ENCODE measurements at places on chromosomes 6 and 20.

DNA sequence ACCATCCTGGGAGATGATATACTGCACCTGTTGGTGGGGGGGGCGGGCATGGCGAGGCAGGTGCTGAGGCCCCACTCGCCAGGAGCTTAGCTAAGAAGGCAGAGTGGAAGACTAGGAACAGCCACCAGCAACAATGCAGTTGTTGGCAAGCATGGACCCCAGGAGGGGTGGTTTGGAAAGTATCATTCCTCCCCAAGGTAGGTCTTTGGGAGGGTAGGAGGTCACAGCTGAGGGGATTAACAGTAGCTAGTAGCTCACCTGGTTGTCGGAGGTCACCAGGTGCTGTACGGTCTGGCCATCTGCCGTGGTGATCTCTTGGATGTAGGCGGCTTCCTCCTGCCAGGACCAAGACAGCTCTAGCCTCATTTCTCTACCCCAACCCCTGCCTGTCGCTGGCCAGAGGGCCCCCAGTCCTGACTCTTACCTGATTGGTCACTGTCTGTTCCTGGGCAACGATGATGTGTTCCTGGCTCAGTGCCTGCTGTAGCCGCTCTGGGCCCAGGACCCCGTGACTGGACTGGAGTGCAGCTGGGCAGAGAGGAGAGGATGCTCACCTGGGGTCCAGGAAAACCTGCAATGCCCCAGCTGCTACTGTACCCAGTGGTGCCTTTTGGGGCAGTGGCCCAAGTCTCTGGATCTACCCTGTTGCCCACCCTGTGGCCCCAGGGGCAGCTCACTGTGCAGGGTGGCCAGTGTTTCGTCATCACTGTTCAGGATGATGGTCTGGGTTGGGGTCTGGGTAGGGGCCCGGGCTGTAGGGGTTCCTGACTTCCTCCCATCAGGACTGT, 15.3 kb downstream of the PCIF1 start:
- DNase-seq: no peak

GRCh38 chr6:161273274-161273751, 548 bp downstream of the AGPAT4 start:
- DNase-seq: no peak

GRCh38 chr6:134373282-134373922, 55.5 kb upstream of the SGK1 start:
- DNase-seq: no peak

DNA sequence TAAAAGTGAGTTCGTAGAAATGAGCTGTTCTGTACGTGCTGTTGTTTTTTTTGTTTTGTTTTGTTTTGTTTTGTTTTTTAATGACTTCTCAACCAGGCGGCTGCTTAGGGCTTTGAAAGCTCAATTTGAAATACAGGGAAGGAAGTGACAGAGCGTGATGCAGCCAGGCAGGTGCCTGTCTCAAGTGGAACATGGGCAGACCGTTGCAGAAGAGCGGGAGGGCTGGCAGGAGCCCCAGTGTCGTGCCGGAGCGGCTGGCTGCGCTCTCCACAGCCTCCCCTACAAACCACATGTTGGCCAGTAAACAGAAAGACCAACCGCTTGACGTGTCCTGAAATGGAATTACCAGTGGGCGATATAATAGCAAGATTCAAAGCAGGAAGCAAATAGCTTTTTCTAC, 164.9 kb upstream of the RREB1 start:
- DNase-seq: no peak

GRCh38 chr6:4714961-4715501, 61.2 kb upstream of the CDYL start:
- no peak for DNase-seq

DNA sequence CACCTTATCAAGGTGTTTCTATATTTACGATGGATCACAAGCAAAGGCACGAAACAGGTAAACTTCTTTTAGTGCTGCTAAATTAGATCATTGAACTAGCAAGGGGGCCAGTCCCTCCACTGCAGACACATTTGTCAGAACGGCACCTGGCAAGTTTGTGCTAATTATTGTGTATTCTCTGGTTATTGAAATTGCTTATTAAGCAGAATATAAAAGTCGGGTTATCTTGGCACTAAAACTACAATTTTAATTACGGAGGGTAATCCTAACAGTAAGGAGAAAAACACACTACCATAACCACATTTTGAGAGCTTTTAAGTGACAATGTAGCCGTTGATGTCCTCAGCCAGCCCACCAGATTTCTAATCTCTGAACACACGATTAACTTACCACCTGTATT, 118.9 kb upstream of the BTN3A2 start:
- no peak for DNase-seq

DNA sequence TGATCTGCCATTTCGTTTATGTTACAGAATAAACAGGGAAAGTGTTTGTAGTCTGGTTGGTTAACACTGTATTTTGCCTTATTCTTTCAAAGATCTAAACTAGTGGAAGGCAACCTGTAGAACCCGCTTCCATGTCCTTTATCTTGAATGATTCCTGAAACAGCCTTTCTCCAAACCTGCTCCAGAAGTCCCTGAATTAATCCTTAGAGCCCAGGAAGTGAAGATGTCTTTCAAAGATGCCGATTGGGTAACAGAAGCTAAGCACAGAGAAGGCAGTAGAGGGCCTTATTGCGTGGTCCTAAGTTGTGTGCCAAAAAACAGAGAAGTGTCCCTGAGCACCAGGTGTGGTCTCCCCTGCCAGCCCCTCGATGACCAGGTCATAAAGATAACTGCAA, 19.2 kb upstream of the ZSCAN16 start:
- no peak for DNase-seq

GRCh38 chr6:90370493-90370959, 73.9 kb upstream of the BACH2 start:
- no peak for DNase-seq

DNA sequence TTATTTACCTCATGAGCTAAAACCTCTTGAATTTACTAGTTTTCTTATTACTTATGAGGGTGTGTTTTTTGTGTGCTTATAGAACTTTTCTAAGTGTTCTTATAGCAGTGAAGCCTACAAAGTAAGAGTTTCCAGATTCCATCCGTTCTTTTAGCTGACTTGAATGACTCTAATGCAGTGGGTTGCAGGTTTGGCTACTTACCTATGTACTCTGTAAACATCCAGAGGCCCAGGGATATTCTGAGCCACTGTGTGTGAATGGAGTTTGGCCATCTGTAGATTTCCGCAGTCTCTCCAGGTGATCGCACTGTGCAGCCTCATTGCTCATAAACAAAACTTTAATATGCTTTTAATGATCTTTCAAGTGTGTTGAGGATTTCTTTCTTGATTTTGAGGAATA, 157.8 kb downstream of the MYO6 start:
- DNase-seq: no peak

GRCh38 chr6:150118627-150119026, 24.2 kb upstream of the PPP1R14C start:
- no peak for DNase-seq

GRCh38 chr20:32474009-32474716, 111.0 kb downstream of the NOL4L start:
- no peak for DNase-seq

GRCh38 chr6:35449287-35449881, 2.8 kb upstream of the FANCE start:
- no peak for DNase-seq

DNA sequence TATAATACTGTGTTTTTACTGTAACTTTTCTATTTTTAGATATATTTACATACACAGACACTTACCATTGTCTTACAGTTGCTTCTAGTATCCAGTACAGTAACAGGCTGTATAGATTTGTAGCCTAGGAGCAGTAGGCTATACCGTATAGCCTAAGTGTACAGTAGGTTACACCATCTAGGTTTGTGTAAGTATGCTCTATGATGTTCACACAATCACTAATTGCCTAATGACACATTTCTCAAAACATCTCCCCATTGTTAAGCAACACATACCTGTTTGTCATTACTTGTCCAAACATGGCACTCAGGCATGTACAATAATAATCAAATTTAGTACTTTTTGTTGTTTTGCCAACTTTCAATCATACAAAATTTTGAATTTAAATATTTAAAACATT, 757.3 kb downstream of the DOK5 start:
- no peak for DNase-seq

DNA sequence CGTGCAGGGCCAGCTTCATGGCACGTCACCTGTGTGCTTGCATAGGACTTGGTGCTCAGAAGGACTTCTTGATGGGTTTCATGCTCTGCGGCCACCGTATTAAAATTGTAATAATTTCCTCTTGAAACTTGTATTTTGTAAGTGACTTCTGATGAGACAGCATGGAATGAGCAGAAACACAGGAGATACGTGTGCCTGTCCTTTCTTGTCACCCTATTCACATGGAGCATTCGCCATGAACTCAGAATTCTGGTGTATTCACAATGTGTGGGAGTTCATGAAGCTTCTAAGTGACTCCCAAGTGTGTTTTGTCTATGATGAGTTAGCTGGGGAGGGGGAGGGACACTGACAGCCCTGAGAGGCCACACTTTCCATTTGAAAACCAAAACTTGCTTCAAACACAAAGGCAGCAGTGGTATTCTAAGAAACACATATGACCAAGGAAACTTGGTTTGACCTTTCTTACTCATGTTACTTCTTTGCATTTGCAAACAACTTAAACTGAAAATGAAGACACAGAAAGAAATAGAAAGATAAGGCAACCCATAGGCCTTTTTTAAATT, 92.1 kb upstream of the NEDD9 start:
- no peak for DNase-seq

DNA sequence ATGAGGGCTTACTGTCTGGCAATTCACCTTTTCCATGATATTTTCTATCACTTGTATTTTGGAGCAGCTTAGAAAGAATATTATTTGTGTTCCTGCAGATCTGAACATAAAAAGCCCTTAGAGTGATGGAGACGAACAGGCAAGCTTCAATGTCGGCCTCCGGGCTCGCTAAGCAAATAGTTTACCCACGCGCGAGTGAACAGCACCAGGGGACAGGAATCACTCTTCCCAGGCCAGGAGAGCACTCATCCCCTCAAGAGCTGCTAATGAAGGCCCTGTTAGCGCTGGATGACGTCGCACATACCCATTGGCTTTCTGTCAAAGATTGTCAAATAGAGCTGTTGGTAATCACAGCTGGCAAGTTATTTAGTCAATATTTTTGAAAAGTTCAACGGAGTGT, 395.7 kb downstream of the ZFAND3 start:
- DNase-seq: no peak

Data from stimulated activated CD8-positive, alpha-beta memory T cell treated with anti-CD3 and anti-CD28 coated beads, Interleukin-15, amount 100 ng/mL, for 1 hour (primary cell).